ENCODE measurements at places on chromosomes 1 and 21.

- H3K4me1 ChIP-seq: no peaks in the 10 kb centered on the region
- H3K27me3 ChIP-seq: no peaks in the 10 kb centered on the region
- no peak for DNase-seq
Measured at GRCh38 chr1:2807678-2808385, 6.3 kb upstream of the TTC34 start.

- no peaks in the 10 kb centered on the region for H3K4me1 ChIP-seq
- no peak overlapping the region for H3K4me3 ChIP-seq
- no peaks in the 10 kb centered on the region for H3K27me3 ChIP-seq
Measured at GRCh38 chr21:29719521-29719920, 220.3 kb downstream of the GRIK1 start.

- H3K4me1 ChIP-seq: no peaks in the 10 kb centered on the region
- H3K4me3 ChIP-seq: peak overlapping the region; percentile 72
- H3K36me3 ChIP-seq: no peaks in the 10 kb centered on the region
- DNase-seq: no peak
Measured at GRCh38 chr1:167554028-167554779, 642 bp upstream of the CREG1 start.

DNA sequence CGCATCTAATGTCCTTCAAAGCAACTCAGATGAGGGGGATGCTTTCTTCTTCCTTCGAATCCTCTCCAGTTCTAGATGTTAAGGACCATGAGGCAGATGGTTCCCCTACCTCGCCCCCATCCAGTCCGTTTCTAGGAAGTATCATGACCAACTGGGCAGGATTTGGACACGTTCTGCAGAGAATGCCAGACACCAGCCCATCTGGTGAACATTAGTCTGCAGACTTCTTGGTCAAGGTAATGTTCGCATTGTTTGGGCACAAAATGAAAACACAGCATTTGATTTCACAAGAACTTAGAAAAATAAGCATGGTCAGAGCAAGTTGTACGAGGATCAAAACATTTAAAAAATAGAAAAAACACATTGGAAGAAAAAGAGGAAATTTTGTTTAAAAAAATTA is 25.4 kb upstream of the ADARB1 start:
- H3K36me3 ChIP-seq: no peaks in the 10 kb centered on the region
- no peak overlapping the region for H3K27ac ChIP-seq
- DNase-seq: no peak
- H3K27me3 ChIP-seq: no peaks in the 10 kb centered on the region
- no peak overlapping the region for H3K4me3 ChIP-seq

- H3K36me3 ChIP-seq: no peaks in the 10 kb centered on the region
- H3K4me1 ChIP-seq: no peaks in the 10 kb centered on the region
- no peak overlapping the region for H3K4me3 ChIP-seq
- peak overlapping the region; percentile 13 for H3K27ac ChIP-seq
- no peak for DNase-seq
- H3K27me3 ChIP-seq: no peaks in the 10 kb centered on the region
Measured at GRCh38 chr1:53896635-53897229, 2.7 kb downstream of the DIO1 start.

DNA sequence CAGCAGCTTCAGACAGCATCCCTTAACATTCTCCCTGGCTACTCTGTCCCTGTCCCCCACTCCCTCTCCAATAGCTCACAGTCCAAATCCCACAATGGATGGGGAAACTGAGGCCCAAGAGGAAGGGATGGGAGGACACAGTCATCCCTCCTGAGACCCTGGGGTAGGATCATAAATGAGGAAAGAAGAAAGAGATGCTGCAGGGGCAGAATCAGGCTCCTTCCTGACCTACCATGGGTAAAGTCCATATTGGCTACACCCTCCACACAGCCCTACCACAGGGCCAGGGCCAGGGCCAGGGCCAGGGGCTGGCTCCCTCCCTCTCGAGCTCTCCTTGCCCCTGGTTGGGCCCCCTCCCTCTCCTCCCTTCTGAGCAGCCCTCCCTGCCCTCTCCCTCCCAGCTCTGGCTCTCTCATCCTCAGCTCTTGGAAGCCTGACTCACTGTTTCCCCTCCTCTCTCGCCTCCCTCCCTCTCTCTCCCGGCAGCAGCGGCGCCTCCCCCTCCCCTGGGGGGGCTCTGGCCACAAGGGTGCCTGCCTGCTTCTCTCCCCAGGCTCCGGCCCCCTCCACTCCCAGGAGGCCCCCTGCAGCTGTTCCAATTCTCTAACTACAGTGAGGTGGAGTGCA is 4.9 kb downstream of the AHDC1 start:
- no peak overlapping the region for H3K4me3 ChIP-seq
- peak; percentile 86 for DNase-seq
- H3K27ac ChIP-seq: peak overlapping the region; percentile 98

DNA sequence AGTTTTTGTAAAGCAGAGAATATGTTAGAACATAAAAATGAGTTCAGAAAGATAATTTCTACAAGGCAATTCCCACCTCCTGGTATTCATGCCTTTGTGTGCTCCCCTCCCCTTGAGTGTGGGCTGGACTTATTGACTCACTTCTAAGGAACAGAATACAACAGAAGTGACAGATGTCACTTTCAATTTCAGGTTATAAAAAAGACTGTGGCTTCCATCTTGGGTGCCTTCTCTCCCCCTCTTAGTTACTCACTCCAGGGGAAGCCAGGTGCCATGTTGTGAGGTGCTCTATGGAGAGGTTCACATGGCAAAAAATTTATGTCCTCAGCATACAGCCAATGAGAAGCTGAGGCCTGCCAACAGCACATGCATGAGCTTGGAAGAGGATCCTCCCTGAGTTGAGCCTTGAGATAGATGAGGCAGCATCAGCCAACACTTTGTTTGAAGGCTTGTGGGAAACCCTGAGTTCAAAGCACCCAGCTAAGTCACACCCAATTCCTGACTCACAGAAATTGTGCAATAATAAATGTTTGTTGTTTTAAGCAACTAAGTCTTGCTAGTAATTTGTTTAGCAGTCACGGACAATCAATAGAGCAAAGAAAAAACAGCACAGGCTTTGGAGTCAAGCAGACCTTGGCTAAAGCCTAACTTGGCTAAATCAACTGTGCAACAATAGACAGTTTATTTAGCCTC is 73.5 kb upstream of the NGF start:
- DNase-seq: no peak
- H3K4me1 ChIP-seq: no peaks in the 10 kb centered on the region
- no peak overlapping the region for H3K27ac ChIP-seq
- no peak overlapping the region for H3K4me3 ChIP-seq
- H3K36me3 ChIP-seq: no peaks in the 10 kb centered on the region

- H3K36me3 ChIP-seq: no peaks in the 10 kb centered on the region
- no peak overlapping the region for H3K4me3 ChIP-seq
- peak overlapping the region; percentile 47 for H3K27ac ChIP-seq
Measured at GRCh38 chr1:1619917-1620361, 4.6 kb downstream of the MIB2 start.

- no peaks in the 10 kb centered on the region for H3K4me1 ChIP-seq
- H3K36me3 ChIP-seq: no peaks in the 10 kb centered on the region
- H3K27ac ChIP-seq: peak overlapping the region; percentile 85
- DNase-seq: no peak
- H3K27me3 ChIP-seq: no peaks in the 10 kb centered on the region
Measured at GRCh38 chr1:21940492-21940891, 3.4 kb upstream of the HSPG2 start.

DNA sequence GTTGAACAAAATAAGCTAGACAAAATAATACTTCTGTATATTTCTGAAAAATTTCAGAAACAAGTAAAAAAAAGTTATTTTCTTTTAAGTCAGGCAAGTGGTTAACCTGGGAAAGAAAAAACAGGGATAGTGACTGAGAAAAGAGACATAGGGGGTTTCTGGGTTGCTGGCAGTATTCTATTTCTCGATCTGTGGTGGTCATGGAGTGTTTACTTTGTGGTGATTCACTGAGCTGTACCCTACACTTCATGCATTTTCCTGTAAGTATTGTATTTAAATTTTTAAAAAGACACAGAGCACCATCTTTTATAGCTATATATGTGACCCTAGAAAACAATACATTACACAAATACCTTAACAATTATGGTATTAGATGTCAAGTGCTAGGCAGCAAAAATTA is 58.2 kb downstream of the ZNF644 start:
- no peak for DNase-seq
- no peak overlapping the region for H3K27ac ChIP-seq
- no peak overlapping the region for H3K4me3 ChIP-seq
- H3K36me3 ChIP-seq: no peaks in the 10 kb centered on the region

- H3K4me3 ChIP-seq: no peak overlapping the region
- H3K36me3 ChIP-seq: no peaks in the 10 kb centered on the region
- H3K27me3 ChIP-seq: no peaks in the 10 kb centered on the region
- H3K27ac ChIP-seq: no peak overlapping the region
Measured at GRCh38 chr1:184457500-184457899, 70.7 kb downstream of the C1orf21 start.

- no peak for DNase-seq
- H3K4me3 ChIP-seq: no peak overlapping the region
- no peaks in the 10 kb centered on the region for H3K27me3 ChIP-seq
Measured at GRCh38 chr1:218058730-218059129, 226.4 kb upstream of the RRP15 start.

DNA sequence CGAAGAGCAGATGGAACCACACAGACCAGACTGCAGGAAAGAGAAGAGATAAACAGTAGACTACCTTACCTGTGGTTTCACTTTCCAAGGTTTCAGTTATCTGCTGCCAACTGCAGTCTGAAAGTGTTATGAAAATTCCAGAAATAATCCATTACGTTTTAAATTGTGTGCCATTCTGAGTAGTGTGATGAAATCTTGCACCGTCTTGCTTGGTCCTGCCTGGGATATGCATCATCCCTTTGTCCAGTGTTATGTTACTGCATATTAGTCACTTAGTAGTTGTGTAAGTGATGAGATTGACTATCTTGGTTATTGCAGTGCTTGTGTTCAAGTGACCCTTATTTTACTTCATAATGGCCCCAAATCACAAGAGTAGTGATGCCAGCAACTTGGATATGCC is 33.9 kb downstream of the DNAJC6 start:
- H3K27me3 ChIP-seq: no peaks in the 10 kb centered on the region
- no peak for DNase-seq
- no peak overlapping the region for H3K27ac ChIP-seq
- H3K4me1 ChIP-seq: peaks cover 5% of the 10 kb centered on the region

DNA sequence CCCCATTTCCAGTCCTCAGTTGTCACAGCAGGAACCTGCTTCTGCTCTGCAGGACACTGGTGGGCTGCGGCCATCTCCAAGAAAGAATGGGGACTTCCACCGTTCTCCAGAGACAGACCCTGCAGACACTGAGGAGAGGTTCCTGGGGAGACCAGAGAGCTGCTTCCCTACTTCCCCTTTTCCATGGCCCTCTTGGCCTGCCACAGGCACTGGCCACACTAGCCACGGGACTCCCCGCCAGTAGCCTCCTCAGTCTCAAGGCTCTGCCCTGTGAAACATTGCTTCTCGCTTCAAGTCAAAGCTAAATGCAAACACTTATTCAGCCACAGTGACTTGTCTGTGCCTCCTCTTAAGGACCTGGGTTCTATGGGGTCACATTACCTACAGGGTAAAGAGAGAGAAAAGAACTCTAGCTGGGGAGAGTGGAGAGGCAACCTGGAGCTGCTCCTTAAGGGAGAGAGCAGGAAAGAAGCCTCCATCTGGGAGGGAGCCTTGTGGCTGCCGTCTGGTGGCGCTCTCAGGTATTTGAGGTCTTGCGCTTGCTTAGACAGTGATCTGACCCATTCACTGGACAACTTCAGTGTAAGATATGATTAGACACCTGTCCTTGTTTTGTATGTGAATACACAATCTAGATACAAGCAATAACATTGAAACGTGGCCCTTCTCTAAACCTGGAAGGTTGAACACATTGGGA is 5.4 kb upstream of the SLAMF8 start:
- H3K27ac ChIP-seq: no peak overlapping the region
- no peak for DNase-seq
- H3K4me3 ChIP-seq: no peak overlapping the region
- no peaks in the 10 kb centered on the region for H3K4me1 ChIP-seq
- no peaks in the 10 kb centered on the region for H3K36me3 ChIP-seq
